ENCODE measurements at places on chromosomes 4 and X.

- no peak for DNase-seq
Observed at GRCh38 chr4:47198791-47199190, 167.4 kb downstream of the GABRB1 start.

GRCh38 chr4:136864604-136865185 lies 667.6 kb downstream of the PCDH18 start:
- peak; percentile 88 for DNase-seq

GRCh38 chr4:86977621-86978184 lies 42.9 kb downstream of the AFF1 start:
- no peak for DNase-seq

GRCh38 chr4:174826660-174827059 lies 2.4 kb downstream of the GLRA3 start:
- DNase-seq = no peak

DNA sequence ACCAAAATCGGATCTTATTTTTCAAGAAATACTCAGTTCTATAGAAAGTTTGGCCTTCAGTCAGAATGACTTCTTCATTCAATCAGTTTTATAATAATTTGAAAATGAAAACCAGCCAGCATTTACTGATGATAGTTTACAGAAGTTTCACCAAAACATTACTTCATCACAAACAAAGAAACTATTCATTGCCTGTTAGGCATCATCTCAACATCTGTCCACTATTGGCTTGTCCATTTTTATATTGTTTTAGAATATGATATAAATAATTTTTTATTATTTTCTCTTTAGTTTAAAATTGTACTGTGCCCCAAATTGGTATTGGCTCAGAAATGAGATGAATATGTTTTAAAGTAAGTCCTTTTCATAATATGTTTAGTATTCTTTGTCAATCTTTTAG lies 38.4 kb downstream of the FAT4 start:
- no peak for DNase-seq

- DNase-seq = no peak
Observed at GRCh38 chr4:137471461-137471860, 60.8 kb downstream of the PCDH18 start.

All from NCI-H1417 (cell line).